Stimulated activated naive CD4-positive, alpha-beta T cell treated with Interleukin-2 at 50 U/mL for 16 hours (primary cell): ENCODE measurements at places on chromosomes 5 and 9.

DNA sequence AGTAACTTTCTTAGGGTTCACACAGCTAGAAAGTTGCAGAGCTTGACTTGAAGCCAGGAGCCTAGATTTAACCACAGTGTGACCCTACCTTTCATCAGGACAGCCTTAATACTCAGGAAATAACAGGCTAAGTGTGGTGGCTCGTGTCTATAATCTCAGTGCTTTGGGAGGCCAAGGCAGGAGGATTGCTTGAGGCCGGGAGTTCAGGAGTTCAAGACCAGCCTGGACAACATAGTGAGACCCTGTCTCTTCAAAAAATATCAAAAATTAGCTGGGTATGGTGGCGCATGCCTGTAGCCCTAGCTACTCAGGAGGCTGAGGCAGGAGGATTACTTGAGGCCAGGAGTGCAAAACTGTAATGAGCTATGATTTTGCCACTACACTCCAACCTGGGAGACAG, 681.1 kb downstream of the MAT2B start:
- no peak for DNase-seq

DNA sequence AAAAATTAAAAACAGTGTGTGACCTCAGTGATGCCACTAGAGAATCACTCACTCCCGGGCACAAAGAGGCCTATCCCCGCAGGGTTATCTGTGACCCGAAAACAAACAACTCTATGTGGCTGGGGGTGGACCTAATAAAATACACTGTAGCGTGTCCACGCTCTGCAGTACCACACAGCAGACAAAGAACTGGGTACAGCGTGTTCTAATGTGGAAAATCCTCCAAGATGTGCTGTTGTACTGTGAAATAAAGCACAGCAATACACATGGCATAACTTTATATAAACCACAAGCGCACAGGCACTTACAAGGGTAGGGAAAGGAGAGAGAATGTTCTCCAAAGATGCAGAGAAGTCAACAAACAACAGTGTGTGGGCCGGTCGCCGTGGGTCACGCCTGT, 8.1 kb upstream of the SLC34A1 start:
- no peak for DNase-seq

DNA sequence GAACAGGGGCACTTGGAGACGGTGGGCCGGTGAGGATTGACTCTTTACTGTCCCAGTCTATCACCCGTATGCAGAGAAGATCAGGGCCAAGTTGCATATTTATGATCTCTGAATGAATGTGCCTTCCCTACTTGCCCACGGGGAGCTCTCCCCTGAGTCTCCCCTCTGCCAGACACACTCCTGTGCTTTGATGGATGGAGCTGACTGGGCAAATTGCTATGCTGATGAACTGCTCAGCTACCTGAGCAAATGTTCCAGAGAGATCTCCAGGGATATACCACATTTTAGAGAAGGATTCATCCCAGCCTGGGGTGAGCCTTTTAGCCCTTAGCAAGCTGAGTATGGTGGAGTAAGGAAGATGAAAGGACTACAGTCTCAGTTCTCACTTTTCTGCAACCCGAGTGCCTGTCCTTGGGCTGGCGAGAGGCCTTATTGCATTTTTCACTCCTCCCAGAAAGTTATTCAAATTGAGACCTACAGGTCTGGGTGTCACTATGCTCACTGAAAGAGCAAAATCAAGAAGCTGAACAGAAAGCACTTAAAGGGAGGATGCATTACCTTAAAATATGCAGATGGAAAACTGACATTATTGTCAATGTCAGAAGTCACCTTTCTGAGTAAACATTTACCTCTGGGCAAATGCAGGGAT, 526.7 kb upstream of the WWC1 start:
- no peak for DNase-seq

DNA sequence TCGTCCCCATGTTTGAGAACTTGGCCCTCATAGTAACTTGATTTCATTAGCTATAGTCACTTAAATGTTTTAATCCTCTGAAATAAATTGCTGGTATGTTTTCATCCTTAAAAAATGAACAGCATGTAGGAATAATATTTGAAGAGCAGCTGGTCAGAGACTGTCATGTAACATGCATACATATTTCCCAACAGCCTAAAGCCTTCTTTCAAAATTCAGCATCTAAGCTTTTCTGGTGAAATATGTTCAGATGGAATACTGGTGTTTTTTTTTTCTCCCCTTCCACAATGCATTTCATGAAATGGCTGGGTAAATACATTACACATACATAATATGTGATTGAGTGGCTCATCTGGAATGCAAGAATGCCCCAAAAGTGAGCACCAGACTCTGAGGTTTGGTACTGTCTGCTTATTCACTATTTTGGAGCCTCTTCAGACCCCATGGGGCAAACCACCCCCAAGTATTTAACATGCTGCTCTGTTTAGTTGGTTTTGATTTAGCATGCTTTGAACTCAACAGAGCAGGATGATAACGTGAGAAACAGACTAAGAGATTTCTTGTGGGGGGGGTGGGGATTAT, 94.0 kb downstream of the SMARCA2 start:
- no peak for DNase-seq

DNA sequence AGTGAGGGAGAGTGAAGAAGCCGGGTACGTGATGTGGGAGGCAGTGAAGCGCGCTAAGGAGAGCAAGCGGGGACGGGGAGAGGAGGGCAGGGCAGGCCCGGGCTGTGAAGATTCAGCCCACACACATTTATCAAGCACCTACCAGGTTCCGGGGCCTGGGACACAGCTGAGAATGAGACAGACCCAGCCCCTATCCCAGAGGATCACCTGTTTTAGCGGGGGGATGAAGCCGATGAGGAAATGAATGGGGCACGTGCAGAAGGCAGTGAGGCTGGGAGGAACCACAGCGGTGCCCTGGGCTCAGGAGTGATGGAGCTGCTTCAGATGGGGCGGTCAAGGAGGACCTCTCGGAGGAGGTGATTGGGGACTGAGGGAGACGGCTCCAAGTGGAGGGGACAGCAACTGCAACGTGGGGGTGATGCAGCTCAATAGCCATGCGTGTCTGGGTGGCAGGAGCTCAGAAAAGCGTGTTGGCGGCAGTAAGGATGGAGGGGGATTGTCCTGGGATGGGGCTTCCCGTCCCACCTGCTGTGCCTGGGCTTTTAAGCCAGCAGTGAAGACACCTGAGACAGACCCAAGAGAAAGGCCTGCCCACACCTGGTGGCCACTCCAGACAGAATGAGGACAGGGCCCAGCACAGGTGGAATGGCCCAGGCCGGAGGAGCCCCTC, 77.5 kb upstream of the UNC5A start:
- no peak for DNase-seq

GRCh38 chr9:90864779-90865178, 63.2 kb downstream of the SYK start:
- no peak for DNase-seq

- DNase-seq, result no peak
These were observed 126.8 kb upstream of the DMRT1 start for GRCh38 chr9:714675-715074.

- no peak for DNase-seq
These were observed 22.0 kb downstream of the HINT1 start for GRCh38 chr5:131142970-131143617.

DNA sequence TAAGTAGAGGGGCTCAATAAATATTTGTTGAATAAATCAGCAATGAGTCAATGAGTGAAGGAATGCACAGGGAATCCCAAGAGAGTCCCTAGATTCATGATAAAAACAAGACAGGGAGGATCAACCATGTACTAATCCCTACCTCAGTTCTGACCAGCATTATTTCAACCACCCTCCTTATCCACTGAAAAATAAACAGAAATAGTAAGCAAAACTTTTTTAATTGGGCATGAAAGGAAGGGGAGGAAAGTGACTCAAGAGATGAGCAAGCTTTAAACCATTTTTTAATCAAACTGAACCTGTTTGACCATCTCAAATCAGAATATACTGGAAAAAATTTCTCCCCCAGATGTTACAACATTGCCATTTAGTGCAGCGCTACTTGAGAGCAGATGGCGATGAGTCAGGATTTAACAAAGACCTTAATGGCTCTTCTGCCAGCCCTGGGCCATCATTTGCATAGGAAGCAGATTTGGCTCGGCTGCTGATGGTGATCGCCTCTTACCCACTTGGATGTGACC, 194.8 kb upstream of the SLC30A5 start:
- no peak for DNase-seq

DNA sequence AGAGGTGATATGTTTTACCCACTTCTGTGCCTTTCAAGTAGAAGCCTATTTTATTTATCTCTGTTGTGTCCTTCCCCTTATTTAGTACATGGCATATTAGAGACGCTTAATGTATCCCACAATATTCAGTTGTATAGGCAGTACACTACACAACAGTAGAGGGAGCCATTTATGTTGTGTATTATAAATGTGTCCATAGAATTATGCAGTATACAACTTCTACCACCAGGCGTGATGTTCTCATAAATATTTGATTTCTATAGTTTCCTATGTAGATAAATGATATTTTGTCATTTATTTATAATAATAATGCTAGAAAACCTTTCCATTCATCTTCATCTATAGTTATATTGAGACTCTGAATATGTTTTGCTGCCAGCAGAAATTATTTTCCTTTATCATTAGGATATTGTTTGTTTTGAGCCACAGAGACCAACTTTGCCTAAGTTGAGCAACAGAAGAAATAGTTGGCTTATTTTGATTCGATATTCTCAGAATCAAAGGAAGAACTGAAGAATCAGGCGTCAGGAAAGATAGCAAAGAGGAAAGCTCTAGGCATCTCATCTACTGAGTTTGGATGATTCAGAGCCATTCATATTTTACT, 81.7 kb downstream of the ADAMTS19 start:
- no peak for DNase-seq

DNA sequence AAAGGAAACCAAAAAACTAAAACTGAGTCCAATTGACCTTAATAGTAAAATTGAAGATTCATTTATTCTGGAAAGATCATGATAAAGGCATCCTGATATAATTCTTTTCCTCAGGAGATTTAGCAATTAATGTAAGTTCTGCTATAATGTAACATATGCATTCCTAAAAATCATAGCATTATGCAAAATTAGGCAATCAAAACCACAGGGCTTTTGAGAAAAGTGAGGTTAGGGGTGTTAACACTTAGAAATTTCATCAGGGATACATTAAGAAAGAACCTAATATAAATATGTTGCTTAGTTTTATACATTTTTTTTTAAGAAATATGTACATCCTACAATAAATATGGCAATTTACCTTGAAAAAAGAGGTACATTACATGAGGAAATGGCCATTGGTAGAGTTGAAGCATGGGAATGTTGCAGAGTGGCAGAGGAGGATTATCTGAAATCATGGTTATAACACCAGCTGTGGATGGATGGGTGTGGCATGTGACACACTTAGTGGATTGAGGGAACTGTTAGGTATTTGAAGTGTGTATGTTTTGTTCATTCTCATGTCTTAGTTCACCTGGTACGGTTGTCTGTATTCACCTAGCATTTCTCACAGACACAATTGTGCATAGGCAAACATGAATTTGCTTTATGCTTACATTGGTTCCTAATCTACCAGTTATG, 51.1 kb downstream of the CCNH start:
- DNase-seq, result no peak

DNA sequence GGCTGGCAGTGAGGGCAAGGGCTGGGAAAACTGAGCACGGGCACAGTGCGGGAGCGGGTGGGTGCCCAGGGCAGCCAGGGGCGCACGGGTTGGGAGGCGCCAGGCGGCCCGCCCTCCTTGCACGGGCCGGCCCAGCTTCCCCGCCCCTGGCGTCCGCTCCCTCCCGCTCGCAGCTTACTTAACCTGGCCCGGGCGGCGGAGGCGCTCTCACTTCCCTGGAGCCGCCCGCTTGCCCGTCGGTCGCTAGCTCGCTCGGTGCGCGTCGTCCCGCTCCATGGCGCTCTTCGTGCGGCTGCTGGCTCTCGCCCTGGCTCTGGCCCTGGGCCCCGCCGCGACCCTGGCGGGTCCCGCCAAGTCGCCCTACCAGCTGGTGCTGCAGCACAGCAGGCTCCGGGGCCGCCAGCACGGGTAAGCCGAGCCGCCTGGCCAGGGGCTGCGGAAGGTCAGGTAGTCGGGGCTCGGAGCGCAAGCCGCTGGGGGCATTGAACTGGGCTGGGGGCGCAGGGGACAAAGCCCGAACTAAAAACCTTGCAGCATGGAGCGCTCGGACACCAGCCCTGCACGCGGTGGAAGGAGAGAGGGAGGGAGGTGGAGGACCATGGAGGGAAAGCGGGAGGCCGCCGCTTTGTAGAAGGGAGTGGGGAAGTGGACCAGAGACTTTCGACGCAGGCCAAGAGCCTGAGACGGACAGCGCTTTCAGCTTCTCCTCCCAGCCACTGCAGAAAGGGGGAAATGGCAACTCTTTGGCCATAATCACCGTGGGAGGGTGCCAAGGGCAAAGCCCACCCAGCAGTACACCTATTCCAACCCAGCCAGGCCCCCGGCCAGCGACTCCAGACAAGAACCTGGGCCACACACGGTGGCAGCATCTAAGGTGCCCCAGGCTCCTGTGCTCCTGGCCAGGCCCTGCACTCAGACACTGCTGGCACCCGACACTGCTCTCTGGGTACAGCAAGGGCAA, at the start of gene TGFBI:
Gene TGFBI, plus strand, starts transcription at position 207 of the 961 bp plus-strand sequence. Its CDS starts 68 bp downstream, at position 275.
- peak; percentile 21 for DNase-seq

DNA sequence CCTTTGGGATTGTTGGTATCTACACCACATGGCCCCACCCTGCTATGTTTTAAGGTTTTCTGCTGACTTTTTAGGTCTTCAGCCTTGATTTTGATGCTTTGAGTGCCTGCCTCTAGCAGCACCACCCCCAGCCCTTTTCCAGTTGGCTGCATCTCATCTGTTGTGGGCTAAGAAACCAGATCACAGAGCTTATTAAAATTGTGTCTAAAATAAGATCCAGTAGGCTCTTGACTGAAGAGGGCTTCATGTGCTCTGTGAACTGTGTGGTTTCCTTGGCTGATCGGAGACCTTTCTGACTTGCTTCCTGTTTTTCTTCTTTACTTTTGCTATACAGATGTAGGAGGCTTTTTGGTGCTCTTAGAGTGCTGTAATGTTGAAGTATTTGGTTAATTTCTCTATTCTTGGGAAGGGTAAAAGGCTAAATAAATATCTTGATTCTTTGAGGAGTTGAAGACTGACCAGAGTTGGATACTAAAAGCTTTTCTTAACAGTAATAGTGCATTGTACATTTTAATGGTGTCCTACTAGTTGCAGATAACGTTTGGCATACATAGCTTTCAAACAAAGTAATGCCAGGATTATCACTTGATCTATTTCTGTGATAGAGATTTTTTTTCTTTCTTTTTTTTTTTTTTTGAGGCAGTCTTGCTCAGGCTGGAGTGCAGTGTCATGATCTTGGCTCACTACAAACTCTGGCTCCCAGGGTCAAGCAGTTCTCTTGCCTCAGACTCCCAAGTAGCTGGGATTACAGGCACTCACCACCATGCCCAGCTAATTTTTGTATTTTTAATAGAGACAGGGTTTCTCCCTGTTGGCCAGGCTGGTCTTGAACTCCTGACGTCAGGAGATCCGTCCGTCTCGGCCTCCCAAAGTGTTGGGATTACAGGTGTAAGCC, 4.5 kb downstream of the UBE2D2 start:
- DNase-seq, result no peak
